Stimulated activated CD8-positive, alpha-beta memory T cell treated with anti-CD3 and anti-CD28 coated beads, Interleukin-15, amount 100 ng/mL, for 1 hour (primary cell): ENCODE measurements at places on chromosomes 3 and 15.

DNA sequence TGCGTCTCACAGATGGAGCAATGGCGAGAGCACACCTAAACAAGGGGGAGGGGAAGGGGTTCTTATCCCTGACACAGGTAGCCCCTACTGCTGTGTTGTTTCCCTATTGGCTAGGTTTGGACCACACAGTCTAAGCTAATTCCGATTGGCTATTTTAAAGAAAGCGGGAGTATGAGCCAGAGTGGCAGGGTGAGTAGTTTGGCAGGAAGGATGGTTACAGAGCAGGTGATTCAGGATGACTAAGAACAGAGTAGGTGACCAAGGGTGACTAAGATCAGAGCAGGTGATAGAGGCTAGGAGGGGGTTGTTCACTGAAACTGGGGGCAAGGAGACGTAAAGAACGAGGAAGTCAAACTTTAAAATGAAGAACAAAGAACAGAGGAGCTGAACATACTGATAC lies 511.8 kb downstream of the EDEM1 start:
- DNase-seq: no peak

DNA sequence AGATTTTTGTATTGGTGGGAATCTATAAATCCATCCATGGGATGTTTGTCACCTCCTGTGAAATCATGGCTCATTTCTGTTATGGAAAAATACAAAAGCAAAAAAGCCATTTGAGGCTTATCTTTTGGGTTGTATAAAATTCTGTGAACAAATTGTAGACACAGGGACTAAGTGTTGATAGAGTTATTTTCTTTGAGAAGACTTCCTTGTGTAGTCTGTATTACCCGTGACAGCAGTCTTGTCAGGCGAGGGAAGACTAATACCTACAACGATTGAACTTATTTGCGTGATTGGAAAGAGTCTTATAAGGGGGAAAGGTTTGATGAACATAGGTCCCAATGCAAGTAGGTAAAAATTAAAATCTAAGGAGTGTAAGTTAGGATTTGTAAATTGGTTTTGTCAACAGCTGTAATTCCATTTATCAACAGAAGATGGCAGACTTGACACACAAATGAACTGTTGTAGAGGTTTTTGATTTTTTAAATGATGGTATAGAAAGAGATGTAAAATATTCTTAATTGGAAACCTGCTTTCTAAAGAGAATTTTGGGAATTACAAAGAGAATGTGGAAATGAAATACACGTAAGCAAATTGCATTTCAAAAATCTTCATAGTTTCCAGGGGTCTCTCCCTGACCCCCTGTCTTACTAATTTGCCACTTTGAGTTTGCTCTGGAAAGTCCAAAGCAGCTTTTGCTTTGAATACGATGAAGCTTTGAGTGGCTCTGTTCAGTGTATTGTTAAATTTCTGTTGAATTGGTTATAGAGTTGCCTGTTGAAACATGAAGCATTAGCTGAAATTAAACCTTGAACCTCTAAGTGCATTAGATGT lies 33.2 kb downstream of the SLC25A26 start:
- no peak for DNase-seq

DNA sequence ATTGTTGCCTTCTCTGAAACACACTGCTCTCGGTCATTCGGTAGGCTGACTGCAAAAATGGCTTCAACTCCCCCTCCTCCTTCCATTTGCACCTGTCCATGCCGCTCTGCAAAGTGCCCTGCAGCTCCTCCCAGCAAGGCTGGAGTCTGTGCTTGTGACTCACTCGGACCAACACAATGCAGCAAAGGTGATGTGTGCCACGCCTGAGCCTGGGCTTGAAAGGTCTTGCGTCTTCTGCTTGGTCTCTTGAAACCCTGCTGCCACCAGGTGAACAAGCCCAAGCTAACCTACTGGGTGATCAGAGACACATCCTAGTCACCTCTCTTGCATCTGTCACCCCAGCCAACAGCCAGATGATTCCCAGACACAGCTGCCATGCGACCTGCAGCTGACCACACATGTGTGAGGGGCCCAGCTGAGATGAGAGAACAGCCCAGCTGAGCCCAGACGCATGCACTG lies 71.1 kb downstream of the MGLL start:
- DNase-seq: no peak

GRCh38 chr3:194936659-194937058 lies 251.0 kb downstream of the FAM43A start:
- no peak for DNase-seq

DNA sequence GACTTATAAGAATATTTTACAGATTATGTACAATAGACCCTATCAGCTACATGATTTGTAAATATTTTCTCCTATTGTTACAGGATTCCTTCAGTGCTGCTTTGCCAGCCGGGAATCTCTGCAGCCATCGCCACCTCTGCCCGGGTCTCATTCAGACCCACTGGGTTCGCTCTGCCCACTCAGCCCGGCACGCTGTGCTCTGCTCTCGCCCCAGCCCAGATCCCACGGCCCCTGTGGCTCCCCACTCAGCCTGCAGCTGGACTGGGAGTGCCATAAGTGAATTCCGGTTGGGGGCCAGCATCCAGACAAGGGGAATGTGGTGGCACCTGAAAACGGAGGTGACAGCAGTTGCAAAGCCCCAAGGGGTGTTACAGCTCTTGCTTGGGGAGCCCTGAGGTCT lies 71.8 kb downstream of the NPAP1 start:
- no peak for DNase-seq

DNA sequence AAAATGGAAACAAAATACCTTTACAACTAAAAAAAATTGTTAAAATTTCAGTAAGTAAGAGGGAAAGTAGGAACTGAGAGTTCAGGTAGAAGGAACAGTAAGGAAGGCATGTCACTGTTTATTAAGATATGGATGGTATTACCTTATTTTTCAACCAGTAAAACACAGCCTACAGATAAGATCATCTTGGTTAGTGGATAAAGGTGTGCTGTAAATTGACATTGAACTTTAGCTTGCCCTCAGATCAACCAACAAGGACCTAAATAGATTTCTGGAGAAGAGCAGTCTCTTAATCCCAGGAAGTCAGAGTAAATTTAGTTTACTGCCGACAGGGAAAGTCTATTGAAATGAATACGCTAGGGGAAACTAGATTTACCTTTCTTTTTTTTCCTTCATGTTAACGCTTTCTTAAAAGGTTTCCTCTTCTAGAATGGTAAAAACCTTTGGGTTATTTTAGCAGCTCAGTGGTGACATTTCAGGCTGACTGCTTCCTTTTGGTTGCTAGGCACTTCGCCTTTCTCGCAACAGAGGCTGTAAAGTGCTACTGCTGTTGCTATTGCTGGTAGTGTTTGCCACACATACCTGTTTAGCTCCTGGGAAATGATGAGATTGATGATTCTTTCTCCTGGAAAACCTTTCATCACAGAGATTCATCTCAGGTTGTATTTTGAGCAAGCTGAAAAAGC lies 12.9 kb downstream of the DZIP3 start:
- DNase-seq: no peak

DNA sequence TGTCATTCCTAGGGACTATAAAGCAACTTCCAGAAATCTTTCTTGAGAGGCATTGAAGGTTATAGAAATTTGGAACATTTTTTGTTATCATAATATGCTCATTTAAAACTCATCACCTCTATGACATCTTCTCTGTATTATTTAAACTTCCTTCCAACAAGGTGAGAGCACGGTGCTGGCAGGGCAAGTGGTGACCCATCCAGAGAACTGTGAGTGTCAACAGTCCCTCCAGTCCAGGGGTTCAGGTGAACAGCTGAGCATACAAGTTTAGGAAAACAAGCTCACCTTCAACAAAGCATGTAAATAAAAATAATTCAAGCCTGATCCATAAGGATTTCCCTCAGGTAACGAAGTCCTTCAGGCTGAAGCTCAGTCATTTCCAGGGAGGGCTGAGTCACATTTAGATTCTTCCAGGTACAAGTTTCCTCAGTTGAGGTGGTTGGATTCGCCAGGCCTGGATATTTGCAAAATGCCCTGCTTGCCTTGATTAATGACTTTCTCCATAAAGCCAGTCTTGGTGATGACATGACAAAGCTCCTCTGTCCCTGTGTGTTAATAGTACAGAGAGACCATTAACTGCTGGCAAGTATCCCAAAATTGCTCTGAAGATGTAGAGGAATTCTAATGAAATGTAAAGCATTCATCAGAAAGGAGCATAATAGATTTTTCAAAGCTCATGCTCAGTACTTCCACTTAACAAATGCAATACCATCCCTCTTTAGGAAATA lies 263.6 kb upstream of the GADL1 start:
- no peak for DNase-seq

GRCh38 chr15:61816856-61817255 lies 243.4 kb downstream of the VPS13C start:
- DNase-seq: no peak
